ENCODE measurements at places on chromosomes 6 and 20.
A peak's percentile ranks its signal among the peaks of the same experiment; 100 is the strongest.

- peak; percentile 9 for DNase-seq
These were observed 1.8 kb upstream of the VIP start for GRCh38 chr6:152748843-152749242.

GRCh38 chr20:47857569-47858464 is 72.5 kb upstream of the SULF2 start:
- DNase-seq: peak; percentile 59

GRCh38 chr6:2054516-2055067 is 190.8 kb downstream of the GMDS start:
- no peak for DNase-seq

DNA sequence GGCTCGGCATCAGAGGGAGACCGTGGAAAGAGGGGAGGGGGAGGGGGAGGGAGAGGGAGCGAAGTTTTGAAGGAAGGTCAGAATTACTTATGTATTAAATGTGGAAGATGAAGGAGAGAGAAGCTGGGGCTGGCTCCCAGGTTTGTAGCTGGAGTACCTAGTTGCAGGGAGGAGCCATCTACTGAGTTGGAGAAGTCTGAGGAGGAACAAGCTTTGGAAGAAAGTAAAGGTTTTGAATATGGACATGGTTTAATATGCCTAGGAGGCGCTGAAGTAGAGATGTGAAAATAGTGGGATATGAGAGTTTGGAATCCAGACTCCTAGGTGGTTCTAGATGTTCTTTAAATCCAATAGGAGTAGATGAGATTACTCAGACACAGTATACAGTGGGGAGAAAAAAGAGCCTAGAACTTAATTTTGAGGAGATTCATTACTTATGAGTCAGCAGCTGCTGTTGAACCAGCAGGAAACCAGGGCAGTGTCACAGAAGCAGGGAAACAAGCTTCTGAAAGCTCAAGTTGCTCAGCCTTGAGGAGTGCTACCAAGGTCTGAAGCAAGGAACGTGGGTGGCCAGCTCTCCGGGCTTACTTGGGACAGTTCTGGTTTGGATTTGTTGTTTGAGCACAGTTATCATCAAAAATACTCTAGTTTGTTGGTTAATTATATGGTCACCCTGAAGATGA is 149.3 kb downstream of the UTRN start:
- DNase-seq: peak; percentile 48

DNA sequence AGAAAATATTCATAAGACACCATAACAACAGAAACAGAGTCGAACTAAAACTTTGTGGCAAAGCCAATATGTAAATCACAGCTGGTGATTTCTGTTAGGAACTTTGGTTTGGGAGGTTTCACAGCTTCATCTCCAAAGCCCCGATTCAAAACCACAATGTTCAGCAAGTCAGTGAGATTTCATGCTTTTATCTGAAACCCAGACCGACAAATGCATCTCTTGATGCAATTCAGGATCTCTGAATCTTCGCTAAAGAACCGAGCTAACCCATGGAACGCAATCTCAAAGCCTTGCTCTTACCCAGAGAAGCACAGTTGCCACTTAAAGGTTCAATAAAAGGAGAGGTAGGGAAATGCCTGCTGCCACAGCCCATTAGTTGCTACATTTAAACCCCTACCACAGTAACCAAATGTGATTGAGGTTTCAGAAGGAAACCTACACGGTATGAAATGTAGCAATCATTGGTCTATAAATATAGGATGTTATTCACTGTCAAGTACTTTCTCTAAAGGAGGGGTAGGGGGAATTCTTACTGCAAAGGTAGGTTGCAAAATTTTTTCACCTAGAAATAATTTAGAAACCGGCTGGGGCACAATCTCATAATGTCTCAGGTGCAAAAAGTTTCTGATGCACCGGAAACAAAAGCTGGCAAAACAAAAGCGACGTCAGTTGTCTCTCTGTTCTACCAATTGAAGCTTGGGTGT is 381.0 kb upstream of the ARID1B start:
- DNase-seq: no peak

- DNase-seq: no peak
These were observed 2.9 kb upstream of the GZF1 start for GRCh38 chr20:23358923-23359593.

DNA sequence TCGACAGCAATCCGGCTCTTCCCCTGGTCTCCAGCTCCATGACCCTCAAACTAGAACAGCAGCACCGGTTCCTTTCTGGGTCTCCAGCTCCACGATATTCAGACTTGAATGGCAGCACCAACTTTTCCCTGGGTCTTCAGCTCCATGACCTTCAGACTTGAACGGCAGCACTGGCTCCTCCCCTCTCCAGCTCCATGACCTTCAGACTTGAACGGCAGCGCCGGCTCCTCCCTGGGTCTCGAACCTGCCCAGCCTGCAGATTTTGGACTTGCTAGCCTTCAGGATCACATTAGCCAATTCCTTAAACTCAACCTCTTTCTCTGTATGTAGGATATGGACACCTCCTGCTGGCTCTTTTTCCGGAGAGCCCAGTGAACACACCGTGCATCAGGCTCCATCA is 350.9 kb downstream of the PREX1 start:
- DNase-seq: no peak

DNA sequence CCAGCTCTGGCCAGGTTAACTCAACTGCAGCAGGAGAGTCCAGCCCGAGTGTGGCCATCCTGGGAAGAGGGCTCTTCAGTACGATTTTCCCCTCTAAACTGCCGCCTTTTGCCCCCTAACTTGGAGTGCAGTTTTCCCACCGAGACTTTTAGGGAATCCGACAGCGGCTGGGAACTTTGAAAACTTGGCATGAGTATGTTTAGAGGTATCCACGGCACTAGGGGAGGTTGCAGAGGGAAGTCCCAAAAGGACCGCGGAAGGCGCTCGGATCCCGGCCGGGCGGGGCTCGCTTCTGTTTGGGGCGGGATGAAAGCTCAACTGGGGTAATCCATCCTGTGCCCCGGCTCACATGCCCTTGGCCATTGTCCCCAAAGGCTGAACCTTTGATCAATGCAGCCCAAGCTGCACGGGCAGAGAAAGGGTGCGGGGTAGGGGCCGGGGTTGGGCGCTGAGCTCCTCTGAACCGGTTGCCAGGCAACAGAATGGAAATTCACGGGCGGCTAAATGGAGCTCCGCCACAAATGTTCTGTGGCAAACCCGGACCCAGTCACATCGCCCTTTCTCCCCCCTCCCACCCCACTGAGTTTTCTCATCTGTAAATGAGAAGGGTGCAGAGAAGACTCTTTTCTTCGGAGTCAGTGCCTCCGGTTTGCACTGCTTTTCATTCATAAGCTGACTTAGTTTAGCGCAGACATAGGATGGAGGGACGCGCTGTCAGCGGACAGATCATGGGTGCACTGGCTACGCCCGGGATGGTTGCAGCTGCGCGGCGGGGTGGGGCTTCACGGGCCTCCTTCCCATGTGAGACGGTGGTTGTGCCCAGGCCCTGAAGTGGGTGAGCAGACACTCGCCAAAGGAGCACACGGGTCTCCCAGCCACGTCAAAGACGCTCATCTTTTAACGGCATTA is 2.3 kb downstream of the BMP6 start:
- peak; percentile 65 for DNase-seq

GRCh38 chr20:39903806-39904465 is 785.1 kb downstream of the MAFB start:
- DNase-seq: no peak

DNA sequence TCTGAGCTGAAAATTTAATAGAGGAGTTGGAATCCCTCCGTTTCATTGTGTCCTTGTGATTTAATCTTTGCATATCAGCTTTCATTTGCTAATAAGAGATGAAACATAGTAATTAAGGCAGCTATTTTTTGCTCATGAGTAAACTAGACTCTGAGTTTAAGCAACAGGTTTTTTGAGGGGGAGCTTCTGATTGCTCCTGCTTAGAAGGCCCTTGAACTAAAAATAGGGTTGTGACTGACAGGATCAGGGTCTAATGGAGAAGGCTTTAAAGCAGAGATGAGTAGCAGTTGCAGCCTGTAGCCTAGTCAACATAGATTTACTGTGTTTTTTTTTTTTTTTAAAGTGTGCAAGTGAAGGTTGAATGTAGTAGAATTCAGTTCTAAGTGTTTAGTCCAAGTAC is 17.4 kb downstream of the HSF2 start:
- no peak for DNase-seq

Measured in mesendoderm (in vitro differentiated cells).